ENCODE measurements at places on chromosomes 7 and 10.

DNA sequence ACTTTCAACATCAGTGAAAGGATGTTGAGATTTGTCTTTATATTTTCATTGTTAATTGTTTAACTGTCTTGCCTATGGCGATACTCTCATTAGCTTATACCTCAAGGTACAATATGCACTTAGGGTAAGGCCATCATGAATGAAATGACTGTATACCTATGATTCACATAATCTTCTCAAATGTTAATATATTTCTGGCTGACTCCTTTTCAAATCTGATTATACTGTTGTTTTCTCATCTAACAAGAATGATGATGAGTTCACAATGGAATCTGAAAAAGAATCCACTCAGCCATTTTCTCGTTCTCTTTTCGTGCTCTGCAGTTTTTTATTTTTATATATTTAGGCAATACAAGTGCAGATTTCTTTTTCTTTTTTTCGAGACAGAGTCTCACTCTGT, 159.1 kb downstream of the ARHGAP12 start:
- DNase-seq, result peak; percentile 70

DNA sequence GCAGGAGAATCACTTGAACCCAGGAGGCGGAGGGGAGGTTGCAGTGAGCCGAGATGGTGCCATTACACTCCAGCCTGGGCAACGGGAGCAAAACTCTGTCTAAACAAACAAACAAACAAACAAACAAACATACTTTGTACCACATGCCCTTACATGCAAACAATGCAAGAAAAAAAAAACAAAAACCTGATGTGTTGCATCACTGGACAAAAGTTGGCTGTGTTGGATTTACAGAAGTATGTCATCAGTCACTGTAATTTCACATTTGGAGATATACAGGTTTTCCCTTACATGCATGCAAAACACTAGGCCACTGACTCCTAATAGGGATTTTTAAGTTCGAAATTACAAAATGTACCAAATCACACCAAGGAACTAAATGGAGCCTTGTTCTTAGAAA, 138.5 kb downstream of the SRPK2 start:
- peak; percentile 25 for DNase-seq

DNA sequence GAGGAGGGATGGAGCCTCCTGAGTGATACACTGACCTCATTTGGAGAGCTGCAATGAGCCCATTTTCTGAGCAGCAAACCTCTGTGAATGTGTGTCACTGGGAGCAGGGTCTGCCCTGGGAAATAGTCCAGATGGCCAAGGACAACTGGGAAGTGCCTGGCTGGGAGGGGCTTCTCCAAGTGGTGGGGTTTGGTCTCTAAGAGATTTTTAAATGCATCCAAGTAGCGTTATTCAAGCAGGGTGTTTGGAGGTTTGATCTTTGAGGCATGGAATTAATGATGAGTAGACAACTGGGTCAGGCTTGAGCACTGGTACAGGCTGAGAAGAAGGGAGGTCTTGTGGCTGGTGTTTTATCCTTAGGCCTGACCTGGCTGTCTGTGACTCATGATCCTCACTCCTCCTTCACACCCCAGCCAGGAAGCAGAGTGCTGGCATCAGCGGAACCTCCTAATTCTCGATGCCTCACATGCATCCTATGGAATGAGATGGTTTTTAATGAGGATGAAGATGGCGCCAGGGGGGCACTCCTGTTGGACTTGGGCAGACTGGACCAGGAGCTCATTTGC, 3.3 kb downstream of the GOLGA7B start:
- DNase-seq, result no peak

- peak; percentile 76 for DNase-seq
These were observed 15.1 kb upstream of the ATE1 start for GRCh38 chr10:121942749-121943416.

DNA sequence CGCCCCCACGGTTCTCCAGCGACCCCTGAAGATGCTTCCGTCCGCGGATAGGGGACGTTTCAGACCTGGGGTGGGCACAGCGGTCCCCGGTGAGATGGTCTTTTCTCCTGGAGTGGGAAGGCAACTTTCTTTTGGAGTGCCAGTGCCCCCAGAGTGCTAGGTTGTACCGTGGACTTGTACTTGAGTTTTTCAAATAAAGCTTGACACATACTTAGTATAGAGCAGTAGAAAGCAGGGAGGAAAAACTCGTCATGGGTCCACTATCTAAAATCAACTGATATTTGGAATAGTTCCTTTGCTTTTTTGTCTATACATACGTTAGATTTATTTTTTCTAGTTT, 28.4 kb downstream of the RBM20 start:
- no peak for DNase-seq

GRCh38 chr7:107591421-107591820, 11.4 kb downstream of the BCAP29 start:
- no peak for DNase-seq

DNA sequence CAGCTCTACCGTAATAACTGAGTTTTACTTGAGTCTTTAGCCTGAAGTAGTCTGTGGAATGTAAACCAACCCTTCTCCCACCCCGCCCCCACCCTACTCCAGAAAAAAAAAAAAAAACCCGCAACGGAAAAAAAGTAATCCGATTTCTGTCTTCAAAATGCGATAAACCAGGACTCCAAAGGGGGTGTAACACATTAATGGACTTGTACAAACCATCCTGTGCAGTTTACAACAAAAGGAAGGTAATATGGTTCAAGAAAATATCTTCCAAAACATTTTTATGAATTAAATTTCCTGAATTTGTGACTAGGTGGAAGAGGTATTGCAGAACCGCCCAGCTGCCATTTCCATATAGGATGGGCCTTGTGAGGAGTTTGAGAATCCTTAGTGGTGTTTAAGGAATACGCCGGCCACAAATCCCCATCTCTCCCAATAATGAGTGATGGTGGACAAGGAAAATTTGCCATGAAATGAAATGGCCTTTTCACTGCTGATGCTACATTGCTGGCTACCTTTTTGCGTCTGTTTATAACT, 10.6 kb downstream of the SKIDA1 start:
- peak; percentile 35 for DNase-seq

DNA sequence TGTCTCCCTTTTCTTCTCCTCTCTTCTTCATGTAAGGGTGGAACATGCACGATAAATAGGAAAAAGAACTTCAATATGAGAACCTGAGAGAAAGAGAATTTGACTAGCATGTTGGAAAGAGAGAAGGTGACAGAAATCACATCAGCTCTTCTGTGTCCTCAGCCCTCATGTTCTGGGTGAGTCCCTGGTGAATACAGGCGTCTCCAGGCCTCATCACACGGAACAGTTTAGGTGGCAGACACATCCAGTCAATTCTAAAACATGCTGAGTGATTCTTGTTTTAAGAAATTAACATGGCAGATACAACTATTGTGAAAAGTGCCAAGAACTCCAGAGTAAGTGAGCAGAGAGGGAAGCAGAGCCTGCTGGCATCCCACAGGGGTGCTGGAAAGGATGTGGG, 96.1 kb downstream of the FAM107B start:
- DNase-seq, result no peak

- peak; percentile 74 for DNase-seq
These were observed 7.2 kb upstream of the PGAM2 start for GRCh38 chr7:44072364-44073231.

- no peak for DNase-seq
These were observed 14.1 kb downstream of the GLI3 start for GRCh38 chr7:42222891-42223290.

DNA sequence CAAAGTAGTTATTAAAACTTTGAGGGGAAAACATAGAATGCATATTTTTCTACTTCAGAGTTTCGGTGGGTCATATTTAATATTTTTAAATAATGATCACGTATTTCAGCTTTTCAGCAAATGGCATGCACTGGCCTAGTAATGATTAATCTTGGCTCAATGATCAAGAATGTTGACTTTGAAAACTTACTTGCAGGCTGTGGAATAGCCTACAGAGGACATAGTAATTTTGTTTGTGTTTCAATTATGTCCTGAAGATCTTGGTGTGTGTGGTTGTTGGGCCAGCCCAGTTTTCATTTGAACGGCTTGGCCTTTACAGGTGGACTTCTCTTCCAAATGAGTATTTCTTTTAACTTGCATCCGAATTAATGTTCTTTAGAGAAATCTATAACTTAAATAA, 35.1 kb downstream of the ADD3 start:
- DNase-seq, result no peak

GRCh38 chr7:123534383-123535260, at the start of gene IQUB:
TSS of gene IQUB (minus strand) at chr7:123534595. CDS start at chr7:123512340, 22,255 bp downstream.
- peak; percentile 95 for DNase-seq

GRCh38 chr7:22662036-22662435, 65.0 kb upstream of the IL6 start:
- DNase-seq, result no peak

DNA sequence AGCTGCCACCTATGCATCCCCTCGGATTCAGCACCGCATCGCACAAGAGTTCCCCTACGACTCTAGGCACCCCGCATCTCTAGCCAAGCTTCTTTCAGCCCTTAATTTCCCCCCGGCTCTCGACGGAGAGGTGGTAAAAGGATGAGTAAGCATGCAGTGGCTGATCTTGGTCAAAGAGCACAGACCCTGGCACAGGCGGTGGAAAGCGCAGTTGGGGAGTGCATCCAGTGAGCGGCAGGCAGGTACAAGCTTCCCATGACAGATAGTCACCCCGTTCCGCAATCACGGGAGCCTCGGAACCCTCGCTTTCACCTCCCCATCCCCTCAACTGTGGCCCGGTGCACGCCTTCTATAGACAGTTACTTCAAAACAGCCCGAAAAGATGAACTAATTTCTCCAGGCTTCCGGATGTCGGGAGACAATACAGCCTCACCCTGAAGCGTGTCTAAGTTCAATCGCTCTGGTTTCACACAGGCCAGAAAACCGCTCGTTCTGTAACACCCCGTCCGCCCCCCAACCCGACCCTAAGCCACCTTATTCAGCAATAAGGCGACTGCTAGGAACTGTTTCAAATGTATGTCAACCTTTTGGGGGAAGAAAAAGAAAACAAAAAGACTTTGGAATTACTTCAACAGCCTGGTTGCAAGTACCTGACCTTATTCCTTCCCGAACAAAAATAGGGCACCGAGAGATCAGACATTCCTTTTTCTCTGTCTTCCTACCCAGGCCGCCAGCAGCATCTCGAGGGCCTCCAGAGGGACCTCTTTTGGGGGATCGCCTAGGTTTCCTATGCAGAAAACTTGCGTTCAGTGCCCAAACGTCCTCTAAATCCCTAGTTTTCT, 1.4 kb downstream of the RHEB start:
- DNase-seq, result peak; percentile 51

DNA sequence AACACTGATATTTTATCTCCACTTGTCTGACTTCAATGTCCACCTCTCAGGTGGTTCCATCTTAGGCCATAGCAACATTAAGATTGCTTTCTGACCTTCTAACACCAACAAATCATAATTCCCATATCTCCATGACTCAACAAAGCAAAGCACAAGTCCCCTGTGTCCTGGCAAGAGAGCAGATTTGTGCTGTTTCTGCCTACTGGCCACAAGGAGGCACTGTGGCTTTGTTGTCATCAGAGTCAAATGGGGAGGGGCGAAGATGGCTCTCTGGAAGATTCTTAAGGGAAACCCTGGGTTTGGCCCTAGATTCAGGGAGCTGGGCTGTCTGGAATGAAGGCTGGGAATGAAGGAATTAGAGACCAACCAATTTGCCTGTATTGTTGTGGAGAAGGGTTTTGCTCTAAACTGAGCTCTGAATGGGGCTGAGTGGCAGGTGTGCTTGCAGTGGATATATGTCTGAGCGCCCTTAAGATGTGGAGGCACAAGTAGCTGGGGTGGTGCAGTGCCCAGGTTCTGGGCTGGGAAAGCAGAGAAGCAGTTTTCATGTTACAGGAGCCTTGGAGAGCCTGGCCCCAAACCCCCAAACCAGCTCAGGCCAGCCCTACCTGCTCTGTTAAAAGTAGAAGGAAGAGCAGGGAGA, 154.8 kb upstream of the PRSS58 start:
- peak; percentile 73 for DNase-seq

DNA sequence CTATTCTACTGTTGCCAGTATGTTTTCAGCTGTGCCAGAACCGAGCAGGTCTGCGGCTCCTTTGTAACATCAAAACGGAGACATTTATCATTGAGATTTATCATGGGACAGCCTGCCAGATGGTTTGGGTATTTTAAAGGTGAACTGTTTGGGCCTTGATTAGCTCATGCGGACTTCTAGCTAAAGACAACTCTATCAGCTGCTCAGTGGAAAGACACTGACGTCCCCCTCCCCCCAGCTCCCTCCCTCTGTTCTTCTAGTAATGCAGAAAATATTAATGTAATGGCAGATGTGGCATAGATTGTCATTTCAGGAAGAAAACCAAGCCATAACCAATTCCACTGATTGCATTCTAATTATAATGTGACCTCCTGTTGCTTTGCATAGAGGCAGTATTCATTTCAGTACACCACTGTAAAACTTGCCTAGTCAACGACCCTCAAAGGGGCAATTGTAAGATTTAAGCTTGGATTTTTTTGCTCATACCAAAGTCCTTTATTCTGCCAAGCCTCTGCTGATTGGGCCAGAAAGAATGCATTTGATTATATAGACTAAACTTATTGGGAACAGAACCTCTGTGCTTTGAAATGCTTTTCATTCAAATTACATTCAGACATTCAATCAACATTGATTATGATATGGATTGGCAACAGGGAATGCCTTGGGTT, 966.8 kb downstream of the LRMDA start:
- DNase-seq, result no peak

GRCh38 chr10:59216178-59216869, 39.9 kb downstream of the PHYHIPL start:
- DNase-seq, result no peak

DNA sequence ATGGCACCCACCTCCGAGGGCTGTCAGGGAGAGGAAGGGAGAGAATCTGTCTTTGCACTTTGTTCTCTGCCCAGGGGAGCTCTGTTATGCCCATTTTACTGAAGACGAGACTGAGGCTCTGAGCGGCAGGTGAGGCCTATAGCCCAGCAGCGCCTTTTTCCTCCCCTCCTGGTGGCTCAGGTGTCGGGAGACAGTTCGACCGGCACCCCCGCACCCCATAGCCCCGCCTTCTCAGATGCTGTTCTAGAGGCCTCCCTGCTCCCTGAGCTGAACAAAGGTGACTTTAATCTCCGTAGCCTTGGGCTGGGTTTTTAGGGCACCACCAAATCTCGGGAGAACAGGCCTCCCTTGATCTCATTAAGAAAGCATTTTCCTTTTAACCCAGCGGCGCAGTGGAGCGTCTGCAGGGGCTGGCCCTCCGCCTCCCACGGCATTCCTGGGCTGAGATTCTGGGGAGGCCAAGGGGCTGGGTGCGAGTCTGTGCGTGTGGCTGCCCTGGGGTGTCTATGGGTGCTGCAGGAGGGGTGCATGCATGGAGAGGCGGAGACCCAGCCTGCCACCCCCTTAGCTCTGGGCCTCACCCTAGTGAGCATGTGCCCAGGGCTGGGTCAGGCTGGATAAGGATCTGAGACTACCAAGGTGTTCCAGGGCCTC, 3.3 kb downstream of the LFNG start:
- peak; percentile 73 for DNase-seq

All from amniotic epithelial cell (primary cell).